ENCODE measurements at places on chromosomes 6 and 20. TPM values are rescaled to one million over a fixed set of nuclear protein-coding genes. Genes with fewer than 3 reads are reported as not detected.
A peak's percentile ranks its signal among the peaks of the same experiment; 100 is the strongest.

NFS1 gene
- total RNA-seq, result 50.9 TPM

INSM1 gene
- total RNA-seq, result not detected

OPRL1 gene
- 0.48 TPM for total RNA-seq

DACT2 gene
- 19.9 TPM for total RNA-seq

PPP1R3G gene
- 0.79 TPM for total RNA-seq

CD24 gene
- 186 TPM for total RNA-seq

SRMS gene
- total RNA-seq, result not detected

DZANK1 gene
- 4.5 TPM for total RNA-seq

TREM2 gene
- 0.99 TPM for total RNA-seq

- no peaks in the 10 kb centered on the region for H3K36me3 ChIP-seq
- no peak for DNase-seq
- no peak overlapping the region for H3K27ac ChIP-seq
- no peaks in the 10 kb centered on the region for H3K4me1 ChIP-seq
- H3K4me3 ChIP-seq, result no peak overlapping the region
Observed at GRCh38 chr6:160358225-160359119, 10.3 kb downstream of the SLC22A3 start.

- no peak overlapping the region for H3K4me3 ChIP-seq
- DNase-seq, result no peak
- H3K36me3 ChIP-seq, result peaks cover 12% of the 10 kb centered on the region
- H3K27ac ChIP-seq, result no peak overlapping the region
- H3K4me1 ChIP-seq, result no peaks in the 10 kb centered on the region
- H3K27me3 ChIP-seq, result no peaks in the 10 kb centered on the region
Observed at GRCh38 chr6:5328800-5329199, 67.5 kb downstream of the FARS2 start.

GRCh38 chr6:44951253-44951747 lies 376.8 kb upstream of the RUNX2 start:
- no peak overlapping the region for H3K4me3 ChIP-seq
- H3K4me1 ChIP-seq, result no peaks in the 10 kb centered on the region
- H3K36me3 ChIP-seq, result peaks cover 4% of the 10 kb centered on the region
- no peaks in the 10 kb centered on the region for H3K27me3 ChIP-seq

DNA sequence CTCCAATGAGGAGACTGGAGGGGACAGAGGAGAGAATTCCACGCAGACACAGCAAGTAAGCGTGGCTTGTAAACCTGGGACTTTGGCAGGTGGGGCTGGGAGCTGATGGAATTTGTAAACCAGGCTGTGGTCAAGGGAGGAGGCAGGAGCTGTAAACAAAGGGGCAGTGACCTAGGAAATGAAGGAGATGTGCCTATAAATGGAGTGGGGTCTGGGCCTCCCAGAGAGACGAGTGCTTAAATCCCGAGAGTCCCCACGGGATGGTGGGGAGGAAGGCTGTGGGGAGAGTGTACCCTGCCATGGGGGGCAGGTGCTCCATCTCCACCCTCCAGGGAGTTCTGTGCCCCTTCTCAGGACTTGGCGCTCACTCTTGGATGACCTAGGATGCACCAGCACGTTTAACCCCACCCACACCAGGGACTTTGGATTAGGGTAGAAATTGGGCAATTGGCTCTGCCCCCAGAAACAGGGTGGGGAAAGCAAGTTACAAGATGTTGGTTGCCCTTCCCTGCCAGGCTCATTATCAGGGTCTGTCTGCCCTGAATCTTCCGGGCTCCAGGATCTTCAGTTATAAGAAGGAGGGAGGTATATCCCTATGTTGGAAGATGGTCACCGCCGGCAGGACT lies 4.0 kb upstream of the DHX16 start:
- H3K4me3 ChIP-seq, result no peak overlapping the region
- no peak overlapping the region for H3K27ac ChIP-seq
- peaks cover 41% of the 10 kb centered on the region for H3K4me1 ChIP-seq

DNA sequence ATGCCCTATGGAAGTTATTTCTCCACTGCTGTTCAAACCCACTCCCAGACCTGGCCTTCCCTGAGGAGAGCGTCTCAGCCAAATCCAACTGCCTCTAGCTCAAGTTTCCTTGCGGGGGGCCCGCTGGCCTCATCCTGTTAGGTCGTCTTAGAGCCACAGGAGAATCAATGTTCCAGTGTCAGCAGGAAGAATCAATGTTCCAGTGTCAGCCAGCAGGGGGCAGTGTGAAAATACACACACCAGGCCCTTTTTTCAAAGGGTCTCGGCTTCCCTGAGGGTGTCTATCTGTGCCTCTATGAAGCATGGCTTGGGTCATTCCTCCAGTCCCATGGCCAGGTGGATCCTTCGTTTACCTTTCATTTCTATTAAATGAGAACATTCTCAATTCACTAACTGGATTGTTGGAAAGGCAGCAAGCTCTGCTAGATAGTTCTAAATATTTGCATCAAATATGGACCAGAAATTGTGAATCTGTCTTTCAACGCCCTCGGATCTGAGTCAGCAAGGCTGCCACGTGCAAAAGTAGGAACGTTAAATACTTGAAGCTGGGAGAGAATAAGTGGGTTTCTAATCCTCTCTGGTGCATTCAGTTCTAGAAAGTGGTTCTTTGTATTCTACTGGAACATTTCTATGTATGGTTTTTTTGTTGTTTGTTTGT lies 19.2 kb downstream of the PRND start:
- peak; percentile 71 for DNase-seq
- H3K4me1 ChIP-seq, result no peaks in the 10 kb centered on the region
- H3K4me3 ChIP-seq, result no peak overlapping the region
- H3K27ac ChIP-seq, result no peak overlapping the region

DNA sequence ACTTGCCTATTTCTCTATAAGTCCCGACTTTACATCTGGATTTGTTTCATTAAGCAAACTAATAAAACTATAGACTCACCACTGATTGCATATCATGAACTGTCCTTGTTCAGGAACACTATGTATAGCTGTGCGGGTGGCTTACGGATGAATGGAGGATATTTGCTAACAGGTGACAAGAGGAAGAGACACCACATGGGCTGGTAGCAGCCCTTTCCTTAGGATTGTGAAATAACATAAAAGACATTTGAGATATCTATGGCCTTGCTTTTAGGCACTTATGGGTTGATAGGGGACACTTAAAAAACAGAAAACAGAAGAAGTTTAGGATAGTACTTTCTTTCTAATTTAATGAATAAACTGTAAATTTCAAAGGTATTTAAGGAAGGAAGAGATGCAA lies 5.0 kb upstream of the CAP2 start:
- no peak for DNase-seq
- no peak overlapping the region for H3K27ac ChIP-seq
- H3K4me3 ChIP-seq, result no peak overlapping the region
- H3K4me1 ChIP-seq, result peaks cover 7% of the 10 kb centered on the region

GRCh38 chr20:24933266-24933908 lies 15.7 kb upstream of the CST7 start:
- H3K4me1 ChIP-seq, result peaks cover 19% of the 10 kb centered on the region
- no peaks in the 10 kb centered on the region for H3K36me3 ChIP-seq
- DNase-seq, result peak; percentile 41
- H3K27me3 ChIP-seq, result no peaks in the 10 kb centered on the region
- H3K27ac ChIP-seq, result no peak overlapping the region

- no peaks in the 10 kb centered on the region for H3K36me3 ChIP-seq
- no peak for DNase-seq
- peaks cover 5% of the 10 kb centered on the region for H3K27me3 ChIP-seq
Observed at GRCh38 chr20:38186788-38187221, 21.7 kb upstream of the TGM2 start.

GRCh38 chr6:45832063-45832462 lies 183.6 kb downstream of the CLIC5 start:
- H3K4me1 ChIP-seq, result no peaks in the 10 kb centered on the region
- no peak for DNase-seq
- H3K4me3 ChIP-seq, result no peak overlapping the region
- no peaks in the 10 kb centered on the region for H3K27me3 ChIP-seq
- H3K27ac ChIP-seq, result no peak overlapping the region

DNA sequence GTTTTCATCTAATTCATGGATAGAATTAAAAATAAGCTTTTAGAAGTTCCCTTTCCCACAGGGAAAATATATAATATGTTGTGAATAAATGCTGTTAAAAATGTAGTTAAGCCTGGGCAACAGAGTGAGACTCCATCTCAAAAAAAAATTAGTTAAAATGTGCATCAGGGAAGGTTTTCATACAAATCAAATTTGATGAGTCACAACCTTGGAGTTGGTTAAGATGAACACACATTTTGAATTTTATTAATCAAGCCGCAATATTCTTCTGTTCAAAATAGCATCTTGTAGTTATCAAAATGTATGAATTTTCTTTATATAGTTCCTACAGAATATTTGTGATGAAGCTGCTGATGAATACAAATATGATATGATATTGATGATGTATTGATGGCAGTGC lies 30.9 kb upstream of the SERPINB9 start:
- H3K27ac ChIP-seq, result no peak overlapping the region
- no peaks in the 10 kb centered on the region for H3K36me3 ChIP-seq
- no peak for DNase-seq

GRCh38 chr20:22918286-22918983 lies 116.7 kb upstream of the SSTR4 start:
- DNase-seq, result no peak
- H3K36me3 ChIP-seq, result no peaks in the 10 kb centered on the region
- no peak overlapping the region for H3K27ac ChIP-seq
- H3K27me3 ChIP-seq, result no peaks in the 10 kb centered on the region

DNA sequence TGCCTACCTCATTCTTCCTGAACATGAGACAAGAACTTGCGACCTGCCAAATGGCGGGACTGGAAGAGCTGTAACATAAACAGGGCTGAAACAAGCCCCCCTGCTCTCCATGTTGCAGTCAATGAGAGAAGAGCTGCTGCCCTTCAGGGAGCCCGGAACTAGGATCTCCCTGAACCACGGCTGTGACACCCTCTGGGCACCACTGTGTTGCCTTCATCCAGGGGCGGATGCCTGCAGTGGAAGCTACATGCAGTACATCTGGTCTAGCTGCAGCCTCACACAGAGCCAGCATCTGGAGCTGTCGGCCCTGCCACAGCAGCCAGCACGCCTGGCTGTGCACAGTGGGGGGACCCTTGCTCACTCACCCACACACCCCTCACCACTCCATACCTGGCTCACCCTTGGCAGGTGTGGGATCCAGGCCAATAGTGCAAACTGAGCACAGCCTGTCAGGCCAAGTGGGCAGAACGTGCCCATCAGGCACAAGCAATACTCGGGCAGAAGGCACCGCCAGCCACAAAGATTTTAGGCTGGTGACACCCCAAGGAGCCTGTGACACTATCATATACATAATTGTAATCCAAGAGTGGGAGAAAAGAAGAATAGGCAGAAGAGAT lies 451.3 kb downstream of the HTR1B start:
- no peaks in the 10 kb centered on the region for H3K36me3 ChIP-seq
- H3K27me3 ChIP-seq, result no peaks in the 10 kb centered on the region
- H3K4me3 ChIP-seq, result no peak overlapping the region
- H3K4me1 ChIP-seq, result no peaks in the 10 kb centered on the region

- no peaks in the 10 kb centered on the region for H3K27me3 ChIP-seq
- peaks cover 37% of the 10 kb centered on the region for H3K36me3 ChIP-seq
- no peak overlapping the region for H3K27ac ChIP-seq
- DNase-seq, result no peak
Observed at GRCh38 chr6:144776031-144776819, 491.1 kb downstream of the UTRN start.

- DNase-seq, result no peak
- no peak overlapping the region for H3K4me3 ChIP-seq
- H3K4me1 ChIP-seq, result peaks cover 12% of the 10 kb centered on the region
- H3K27me3 ChIP-seq, result no peaks in the 10 kb centered on the region
Observed at GRCh38 chr6:164098857-164099267, 684.3 kb downstream of the QKI start.

- no peaks in the 10 kb centered on the region for H3K4me1 ChIP-seq
- peaks cover 40% of the 10 kb centered on the region for H3K27me3 ChIP-seq
- DNase-seq, result no peak
- no peaks in the 10 kb centered on the region for H3K36me3 ChIP-seq
- H3K4me3 ChIP-seq, result no peak overlapping the region
- H3K27ac ChIP-seq, result no peak overlapping the region
Observed at GRCh38 chr20:37921341-37921929, 18.5 kb downstream of the VSTM2L start.

DNA sequence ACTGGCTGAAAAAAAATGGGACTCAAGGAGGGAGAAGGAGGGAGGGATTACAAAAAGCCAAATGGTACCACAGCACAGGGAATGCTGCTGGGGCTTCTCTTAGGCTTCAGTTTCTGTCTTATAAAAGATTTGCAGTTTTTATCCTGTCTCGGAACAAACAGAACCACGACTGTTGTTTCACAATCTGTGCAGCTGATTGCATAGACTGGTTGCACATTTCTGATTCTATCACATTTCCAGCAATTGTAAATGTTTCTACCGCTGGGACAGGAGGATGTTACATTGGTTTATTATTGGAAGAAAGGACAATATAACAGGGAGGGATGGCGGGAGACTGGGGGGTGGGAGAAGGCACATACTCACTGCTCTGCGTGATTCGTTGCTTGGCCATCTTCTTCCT lies 73.5 kb upstream of the ARID1B start:
- DNase-seq, result no peak
- no peaks in the 10 kb centered on the region for H3K4me1 ChIP-seq
- no peaks in the 10 kb centered on the region for H3K36me3 ChIP-seq
- no peak overlapping the region for H3K27ac ChIP-seq

DNA sequence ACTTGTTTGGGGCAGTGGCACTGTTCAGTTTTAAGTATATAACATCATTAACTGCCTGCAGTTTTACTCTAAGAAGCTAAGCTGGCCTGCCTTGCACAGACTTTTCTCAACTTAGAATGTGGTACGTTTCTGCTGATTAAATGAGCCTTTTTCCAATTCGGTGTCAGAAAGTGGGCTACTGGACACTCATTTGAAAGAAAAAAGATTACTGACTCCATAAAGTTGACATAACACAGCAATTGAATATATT lies 2.1 kb downstream of the ZMYND8 start:
- H3K27me3 ChIP-seq, result no peaks in the 10 kb centered on the region
- peak overlapping the region; percentile 99 for H3K27ac ChIP-seq
- H3K4me3 ChIP-seq, result peak overlapping the region; percentile 31
- no peak for DNase-seq
- peaks cover 100% of the 10 kb centered on the region for H3K4me1 ChIP-seq

DNA sequence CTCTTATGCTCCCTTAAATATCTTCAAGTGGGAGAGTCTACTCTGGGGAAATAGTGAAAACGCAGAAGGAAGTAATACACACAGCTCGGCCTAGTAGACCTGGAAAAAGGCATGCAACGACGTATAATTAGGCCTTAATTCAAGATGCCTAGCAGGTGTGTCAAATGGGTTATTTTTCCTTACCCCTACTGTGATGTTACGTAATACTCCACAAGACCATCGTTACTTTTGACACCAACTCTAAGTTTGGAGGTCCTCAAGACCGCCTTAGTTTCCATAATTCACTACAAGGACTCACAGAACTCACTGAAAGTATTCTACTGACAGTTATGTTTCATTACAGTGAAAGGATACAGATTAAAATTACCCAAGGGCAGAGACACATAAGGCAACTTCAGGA lies 1024.3 kb upstream of the MAP3K7 start:
- H3K36me3 ChIP-seq, result no peaks in the 10 kb centered on the region
- H3K27me3 ChIP-seq, result no peaks in the 10 kb centered on the region
- no peaks in the 10 kb centered on the region for H3K4me1 ChIP-seq
- no peak overlapping the region for H3K27ac ChIP-seq
- no peak for DNase-seq

- H3K27me3 ChIP-seq, result no peaks in the 10 kb centered on the region
- no peaks in the 10 kb centered on the region for H3K36me3 ChIP-seq
- DNase-seq, result no peak
- no peak overlapping the region for H3K27ac ChIP-seq
- no peak overlapping the region for H3K4me3 ChIP-seq
- H3K4me1 ChIP-seq, result peaks cover 2% of the 10 kb centered on the region
Observed at GRCh38 chr20:20446425-20447015, 78.6 kb downstream of the INSM1 start.

GRCh38 chr6:109794201-109794923 lies 103.3 kb downstream of the FIG4 start:
- H3K4me3 ChIP-seq, result no peak overlapping the region
- H3K27ac ChIP-seq, result peak overlapping the region; percentile 83
- peaks cover 22% of the 10 kb centered on the region for H3K4me1 ChIP-seq
- no peaks in the 10 kb centered on the region for H3K27me3 ChIP-seq
